ENCODE measurements at places on chromosomes 6 and 20.

GRCh38 chr20:63102721-63103375, 96.1 kb upstream of the BHLHE23 start:
- DNase-seq = peak; percentile 72

DNA sequence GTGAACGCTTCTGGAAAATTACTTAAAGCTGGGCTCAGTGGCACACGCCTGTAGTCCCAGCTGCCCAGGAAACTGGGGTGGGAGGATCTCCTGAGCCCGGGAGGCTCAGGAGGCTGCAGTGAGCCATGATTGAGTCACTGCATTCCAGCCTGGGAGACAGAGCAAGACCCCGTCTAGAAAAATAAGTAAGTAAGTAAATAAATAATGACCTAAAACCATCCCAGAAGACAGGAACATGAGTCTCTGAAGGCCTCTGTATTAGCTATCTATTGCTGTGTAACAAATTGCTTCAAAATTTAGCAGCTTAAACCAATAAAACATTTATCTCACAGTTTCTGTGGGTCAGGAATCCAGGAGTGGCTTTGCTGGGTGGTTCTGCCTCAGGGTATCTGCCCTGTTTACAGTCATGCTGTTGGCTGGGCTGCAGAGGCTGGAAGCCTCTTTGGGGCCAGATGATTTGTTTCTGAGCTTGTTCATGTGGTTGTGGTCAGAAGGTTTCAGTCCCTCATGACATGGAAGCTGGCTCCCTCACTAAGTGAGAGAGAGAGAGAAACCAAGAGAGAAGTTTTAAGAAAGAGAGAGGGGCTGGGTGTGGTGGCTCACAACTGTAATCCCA, 48.4 kb upstream of the NCOA3 start:
- DNase-seq = no peak

DNA sequence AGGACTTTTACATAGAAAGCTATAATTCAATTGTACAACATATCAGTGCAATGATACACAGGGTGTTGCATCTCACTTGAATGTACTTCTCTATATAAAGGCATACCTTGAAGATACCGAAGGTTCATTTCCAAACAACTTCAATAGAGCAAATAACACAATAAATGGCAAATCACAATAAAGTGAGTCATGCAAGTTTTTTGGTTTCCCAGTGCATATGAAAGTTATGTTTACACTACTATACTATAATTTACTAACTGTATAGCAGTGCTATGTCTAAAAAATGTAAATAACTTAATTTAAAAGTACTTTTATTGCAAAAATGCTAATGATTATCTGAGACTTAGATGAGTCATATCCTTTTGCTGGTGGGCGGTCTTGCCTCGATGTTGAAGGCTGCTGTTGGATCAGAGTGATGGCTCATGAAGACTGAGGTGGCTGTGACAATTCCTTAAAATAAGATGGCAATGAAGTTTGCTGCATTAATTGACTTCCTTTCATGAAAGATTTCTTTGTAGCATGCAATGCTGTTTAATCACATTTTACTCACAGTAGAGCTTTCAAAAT, 188.8 kb downstream of the TASP1 start:
- no peak for DNase-seq

- no peak for DNase-seq
Measured at GRCh38 chr20:60000271-60001042, 42.2 kb downstream of the CDH26 start.

Measured in activated CD8-positive, alpha-beta memory T cell treated with anti-CD3 and anti-CD28 coated beads, Interleukin-2, amount 50 U/mL, for 4 hours (primary cell).